RPMI7951 (cell line): ENCODE measurements at places on chromosomes 6 and 20. TPM values are rescaled to one million over a fixed set of nuclear protein-coding genes. Genes with fewer than 3 reads are reported as not detected.
A peak's percentile ranks its signal among the peaks of the same experiment; 100 is the strongest.

GNMT gene
- 0.12 TPM in 1 of 2 replicates, not detected in the other for total RNA-seq

SLC32A1 gene
- total RNA-seq = not detected in 2 replicates

TINAG gene
- total RNA-seq = not detected in 2 replicates

MATN4 gene
- total RNA-seq = 0.10 TPM in 1 of 2 replicates, not detected in the other

TFAP2B gene
- total RNA-seq = not detected in 2 replicates

IP6K3 gene
- total RNA-seq = 0.36 and 1.1 TPM in 2 replicates

B3GAT2 gene
- total RNA-seq = not detected in 2 replicates

RAD21L1 gene
- 0.98 and 1.4 TPM in 2 replicates for total RNA-seq

SLC17A3 gene
- not detected in 2 replicates for total RNA-seq

DNA sequence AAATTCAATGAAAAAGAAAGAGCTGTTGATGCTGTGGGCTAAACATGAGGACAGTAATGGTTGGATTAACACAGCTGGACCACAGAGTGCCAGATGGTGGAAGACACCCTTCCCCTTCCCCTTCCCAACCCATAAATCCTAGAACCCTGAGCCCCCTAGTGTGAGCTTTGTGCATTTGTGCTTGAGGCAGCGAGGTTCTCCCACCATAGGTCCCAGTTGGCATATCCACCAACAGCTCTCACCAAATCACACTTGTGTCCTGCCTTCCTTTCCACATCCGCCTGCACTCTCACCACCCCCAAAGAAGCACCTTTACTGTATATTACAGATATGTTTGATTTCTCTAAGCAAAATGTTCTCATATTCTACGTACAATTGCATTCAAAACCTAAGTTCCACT lies 32.8 kb upstream of the HBS1L start:
- DNase-seq = peak; percentile 11

DNA sequence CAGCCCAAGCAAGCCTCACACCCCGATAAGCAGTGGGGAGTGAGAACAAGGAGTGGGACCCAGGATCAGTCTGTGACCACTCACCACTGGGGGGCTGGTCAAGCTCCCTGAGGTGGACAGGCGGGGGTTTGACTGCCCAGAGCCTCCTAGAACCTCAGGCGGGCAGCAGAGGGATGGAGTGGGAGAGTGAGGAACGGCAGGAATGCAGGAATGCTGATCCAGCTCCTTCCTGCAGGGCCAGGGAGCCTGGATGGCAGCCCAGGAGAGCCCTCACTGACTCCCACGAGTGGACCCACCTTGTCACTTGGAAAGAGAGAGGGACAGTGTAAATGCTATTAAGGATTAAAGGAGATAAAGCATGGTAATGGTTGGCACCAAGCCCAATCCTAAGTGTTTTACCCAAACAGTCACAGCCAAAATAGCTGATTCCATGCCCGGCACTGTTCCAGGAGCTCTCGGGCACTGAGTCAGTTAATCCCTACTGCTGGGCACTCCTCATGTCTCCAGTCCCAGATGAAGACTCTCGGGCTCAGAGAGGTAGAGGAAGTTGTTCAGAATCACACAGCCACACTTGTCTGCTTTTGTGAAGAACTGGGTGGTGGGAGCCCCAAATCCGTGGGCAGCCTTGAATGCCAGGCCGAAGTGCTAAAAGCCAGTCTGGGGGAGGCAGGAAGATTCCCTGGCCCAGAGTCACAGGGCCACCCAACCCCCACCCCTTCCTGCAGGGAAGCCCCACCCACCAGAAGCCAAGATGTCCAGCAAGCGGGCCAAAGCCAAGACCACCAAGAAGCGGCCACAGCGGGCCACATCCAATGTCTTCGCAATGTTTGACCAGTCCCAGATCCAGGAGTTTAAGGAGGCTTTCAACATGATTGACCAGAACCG lies 3.1 kb downstream of the MYL9 start:
- DNase-seq = peak; percentile 49

DNA sequence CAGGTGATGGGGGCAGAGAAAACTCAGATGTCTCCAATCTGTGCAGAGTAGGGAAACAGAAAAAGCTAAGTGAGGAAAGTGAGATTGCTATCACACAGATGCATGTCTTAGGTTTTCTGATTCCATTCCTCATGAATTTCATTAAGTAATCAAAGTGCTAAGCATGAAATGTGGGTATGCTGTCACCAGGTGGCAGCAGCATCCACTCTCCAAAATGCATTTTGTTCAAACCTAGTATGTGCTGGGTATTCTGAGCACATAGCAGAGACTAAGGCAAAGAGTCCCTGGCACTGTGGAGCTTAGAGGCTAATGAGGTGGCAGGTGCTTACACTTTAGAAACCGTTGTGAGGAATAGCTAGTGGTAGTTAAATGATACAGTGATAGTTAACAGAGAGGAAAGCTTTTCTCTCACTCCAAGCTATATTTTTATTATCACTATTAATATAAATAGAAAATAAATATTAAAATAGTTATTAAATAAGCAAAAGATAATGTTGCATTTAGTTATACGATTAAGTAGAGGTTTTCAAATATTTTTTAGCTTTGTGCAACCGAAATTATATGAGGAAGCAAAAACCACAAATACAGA lies 179.5 kb downstream of the CDH26 start:
- DNase-seq = peak; percentile 59

DNA sequence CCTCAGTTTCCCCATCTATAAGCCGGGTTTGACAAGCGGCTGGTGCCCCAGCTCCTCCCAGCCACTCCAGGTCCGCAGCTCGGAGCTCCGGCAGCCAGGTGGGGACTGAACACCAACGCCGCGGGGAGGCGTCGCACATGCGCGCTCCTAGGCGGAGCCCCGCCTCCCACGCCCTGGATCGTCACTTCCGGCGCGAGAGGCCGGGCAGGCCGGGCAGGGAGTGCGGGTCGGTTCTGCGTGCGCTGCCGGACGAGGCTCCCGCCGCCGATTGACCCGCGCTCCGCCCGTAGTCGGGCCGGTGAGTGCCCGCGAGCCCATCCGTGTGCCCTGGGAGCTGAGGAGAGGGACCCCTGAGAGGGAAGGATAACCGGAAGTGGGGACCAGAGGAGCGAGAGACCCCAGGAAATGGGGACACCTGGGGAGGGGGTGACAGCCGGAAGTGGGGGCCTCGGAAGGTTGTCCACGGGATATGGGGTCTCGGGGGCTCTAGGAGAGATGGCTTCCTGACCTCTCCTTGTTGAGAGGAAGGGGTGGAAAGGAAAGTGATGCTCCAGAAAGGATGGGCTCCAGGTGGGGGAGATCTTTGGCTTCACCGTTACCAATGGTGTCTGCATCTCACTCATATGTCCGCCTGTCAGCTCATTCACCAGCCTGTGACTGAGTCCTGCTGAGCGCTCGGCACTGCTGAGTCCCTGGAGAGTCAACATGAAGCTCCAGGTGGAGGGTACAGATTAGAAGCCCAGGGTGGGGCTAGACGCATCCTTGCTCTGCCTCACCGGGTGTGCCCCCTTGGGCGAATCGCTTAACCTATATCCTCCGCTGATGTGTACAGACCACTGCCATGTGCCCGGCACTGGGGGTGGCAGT lies at the start of gene TTPAL:
TTPAL (plus strand) TSS at position 181 of the 867 bp plus-strand sequence. CDS start 4,126 bp downstream, outside the sequence.
- DNase-seq = peak; percentile 87

GRCh38 chr6:157879034-157879872 lies 56.2 kb downstream of the SNX9 start:
- DNase-seq = no peak

- DNase-seq = no peak
Measured at GRCh38 chr6:156016186-156016976, 560.7 kb upstream of the NOX3 start.

DNA sequence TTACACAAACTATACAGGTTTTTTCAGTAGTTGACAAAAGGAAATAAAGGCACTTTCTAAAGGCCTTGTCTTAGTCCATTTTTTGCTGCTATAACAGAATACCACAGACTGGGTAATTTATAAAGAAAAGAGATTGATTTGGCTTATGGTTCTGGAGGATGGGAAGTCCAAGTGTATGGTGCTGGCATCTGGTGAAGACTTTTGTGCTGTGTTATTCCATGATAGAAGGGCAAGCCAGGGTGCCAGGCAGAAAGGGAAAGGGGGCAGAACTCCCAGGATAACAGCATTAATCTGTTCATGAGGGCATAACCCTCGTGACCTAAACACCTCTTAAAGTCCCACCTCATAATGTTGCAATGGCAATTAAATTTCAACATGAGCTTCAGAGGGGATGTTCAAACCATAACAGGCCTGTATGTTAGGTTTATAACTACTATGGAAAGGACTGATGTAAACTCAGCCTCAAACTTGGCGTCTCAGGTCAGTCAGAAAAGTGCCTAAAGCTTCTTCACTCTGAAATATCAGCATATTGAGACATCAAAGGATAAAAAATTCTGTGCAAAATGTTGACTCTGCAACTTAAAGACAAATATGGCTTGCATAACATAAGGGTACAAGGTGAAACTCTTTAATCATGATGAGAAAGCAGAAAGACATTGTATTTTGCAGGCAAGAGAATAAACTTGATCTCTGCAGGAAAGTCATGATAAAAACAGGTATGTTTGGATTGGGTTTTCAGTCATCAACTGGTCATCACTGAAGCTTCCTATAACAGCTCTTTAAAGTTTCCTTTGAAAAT lies 42.8 kb downstream of the RNF217 start:
- DNase-seq = no peak

- peak; percentile 50 for DNase-seq
Measured at GRCh38 chr6:52087498-52087999, at the start of gene PKHD1. PKHD1 (minus strand) TSS chr6:52087613; CDS start chr6:52084933, 2,680 bp downstream.

- no peak for DNase-seq
Measured at GRCh38 chr6:105500693-105501092, 97.8 kb upstream of the PREP start.

- DNase-seq = no peak
Measured at GRCh38 chr20:8265588-8265987, 133.5 kb downstream of the PLCB1 start.

- no peak for DNase-seq
Measured at GRCh38 chr6:95280686-95281273, 296.6 kb upstream of the MANEA start.

DNA sequence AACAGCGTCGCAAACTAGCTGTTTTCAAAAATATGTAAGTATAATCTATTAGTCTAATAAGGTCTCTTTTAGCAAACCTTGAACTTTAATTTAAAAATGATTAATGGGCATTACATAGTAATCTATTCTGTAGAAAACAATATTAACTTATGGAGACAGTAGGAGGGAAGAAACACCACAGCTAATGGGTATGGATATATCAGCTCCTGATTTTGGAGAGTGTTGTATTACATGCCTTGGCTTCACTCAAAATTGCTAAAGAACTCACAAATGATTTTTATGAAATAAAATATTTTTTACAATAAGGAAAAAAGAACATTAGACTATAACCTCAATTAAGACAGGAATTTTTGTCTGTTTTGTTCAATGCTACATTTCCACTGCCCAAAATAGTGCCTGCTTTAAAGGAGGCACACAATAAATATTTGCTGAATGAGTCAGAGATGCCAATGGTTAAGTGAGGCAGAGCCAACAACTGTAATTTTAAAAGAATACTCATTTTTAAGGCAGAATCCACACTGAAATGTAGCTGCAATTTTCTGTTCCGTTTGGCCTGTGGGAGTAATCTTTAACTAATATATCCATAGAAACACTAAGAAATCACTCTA lies 15.7 kb downstream of the ATG5 start:
- peak; percentile 79 for DNase-seq

GRCh38 chr20:62064770-62065673 lies 659 bp downstream of the TAF4 start:
- DNase-seq = no peak

DNA sequence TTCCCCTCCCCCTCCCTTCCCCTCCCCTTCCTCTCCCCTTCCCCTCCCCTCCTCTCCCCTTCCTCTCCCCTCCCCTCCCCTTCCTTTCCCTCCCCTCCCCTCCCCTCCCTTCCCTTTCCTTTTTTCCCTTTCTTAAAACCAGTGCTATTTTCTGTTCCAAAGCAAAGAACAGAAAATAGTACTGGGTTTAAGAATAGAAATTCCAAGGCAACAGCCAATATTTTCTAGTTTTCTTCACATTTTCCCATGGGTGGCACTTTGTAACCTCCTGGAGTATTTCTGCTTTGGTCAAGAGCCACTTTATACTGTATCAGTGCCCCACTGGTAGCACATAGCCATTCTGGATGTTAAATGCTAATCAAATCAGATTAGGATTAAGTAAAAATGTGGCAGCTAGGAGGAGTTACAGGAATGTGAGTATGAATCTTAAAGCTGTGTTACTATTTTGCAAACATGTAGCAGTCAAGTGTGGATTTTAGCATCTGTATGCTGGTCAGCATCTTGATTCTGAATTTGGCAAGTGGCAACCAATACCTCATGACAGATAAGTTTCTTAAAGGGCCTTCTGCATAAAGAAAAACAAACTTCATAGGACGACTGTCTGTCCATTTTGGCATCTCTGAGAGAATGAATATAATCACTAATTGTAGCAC lies 126.4 kb downstream of the CEP57L1 start:
- no peak for DNase-seq

- DNase-seq = peak; percentile 7
Measured at GRCh38 chr6:158643836-158644230, 710 bp downstream of the DYNLT1 start.

- DNase-seq = no peak
Measured at GRCh38 chr6:13538600-13538999, 35.8 kb upstream of the SIRT5 start.

DNA sequence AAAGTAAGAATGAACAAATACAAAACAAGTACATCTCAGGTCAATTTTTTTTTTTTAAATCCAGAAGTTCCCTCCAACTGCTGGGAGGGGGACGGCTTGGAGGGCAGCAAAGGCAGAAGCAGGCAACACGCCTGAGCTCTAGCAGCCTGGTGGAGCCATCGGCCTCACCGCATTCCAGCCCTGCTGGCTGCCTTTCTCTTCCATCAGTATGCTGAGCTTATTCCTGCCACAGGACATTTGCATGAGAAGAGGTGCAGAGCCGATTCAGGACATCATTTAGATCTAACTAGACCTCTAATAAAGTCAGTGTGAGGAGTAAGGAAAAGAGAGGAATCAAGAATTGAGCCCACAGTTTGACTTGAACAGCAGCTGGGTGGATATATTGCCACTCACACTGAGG lies 318.8 kb downstream of the ZFAND3 start:
- DNase-seq = no peak

DNA sequence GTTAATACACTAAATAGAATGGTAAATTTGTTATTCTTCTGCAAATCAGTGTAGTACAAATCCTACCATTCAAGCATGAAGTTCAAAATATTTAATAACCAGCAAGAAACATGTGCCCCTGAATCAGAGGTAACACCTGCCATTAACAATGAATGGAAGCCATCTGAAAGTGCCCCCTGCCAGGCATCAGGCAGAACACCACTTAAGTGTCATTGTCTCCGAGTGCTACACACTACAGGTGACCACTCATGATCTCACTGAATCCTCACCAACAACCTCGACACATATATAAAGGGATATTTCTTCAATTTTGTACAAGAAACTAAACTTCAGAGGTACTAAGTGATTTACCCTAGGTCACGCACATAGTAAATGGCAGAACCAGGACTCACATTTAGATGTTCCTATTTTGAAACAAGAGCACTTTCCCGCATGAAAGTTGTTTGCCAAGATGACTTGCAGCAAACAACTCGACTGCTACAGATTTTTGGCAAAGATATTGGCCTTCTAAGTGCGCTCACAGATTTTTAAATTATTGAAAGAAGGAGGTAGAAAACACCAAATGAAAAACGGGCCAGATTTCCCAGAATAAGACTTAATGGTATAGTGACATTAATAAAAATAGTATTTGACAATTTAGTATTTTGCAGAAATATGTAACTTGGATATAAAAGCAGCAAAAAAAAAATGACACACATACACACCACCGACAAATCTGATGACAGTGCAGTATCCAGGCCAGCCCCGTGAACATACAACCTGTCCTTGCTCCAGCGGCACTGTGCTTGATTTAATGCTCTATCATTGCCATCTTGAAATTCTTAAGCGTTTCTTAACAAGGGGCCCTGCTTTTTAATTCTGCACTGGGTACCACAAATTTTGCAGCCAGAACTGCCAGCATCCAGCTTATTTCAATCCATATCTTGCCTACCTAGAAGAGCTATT lies 274.5 kb downstream of the ALDH8A1 start:
- no peak for DNase-seq

- peak; percentile 36 for DNase-seq
Measured at GRCh38 chr20:36929290-36929689, 22.2 kb downstream of the SAMHD1 start.
